WTC11 (cell line): ENCODE measurements at places on chromosomes 6 and 20. TPM values are rescaled to one million over a fixed set of nuclear protein-coding genes. Genes with fewer than 3 reads are reported as not detected.

DNA sequence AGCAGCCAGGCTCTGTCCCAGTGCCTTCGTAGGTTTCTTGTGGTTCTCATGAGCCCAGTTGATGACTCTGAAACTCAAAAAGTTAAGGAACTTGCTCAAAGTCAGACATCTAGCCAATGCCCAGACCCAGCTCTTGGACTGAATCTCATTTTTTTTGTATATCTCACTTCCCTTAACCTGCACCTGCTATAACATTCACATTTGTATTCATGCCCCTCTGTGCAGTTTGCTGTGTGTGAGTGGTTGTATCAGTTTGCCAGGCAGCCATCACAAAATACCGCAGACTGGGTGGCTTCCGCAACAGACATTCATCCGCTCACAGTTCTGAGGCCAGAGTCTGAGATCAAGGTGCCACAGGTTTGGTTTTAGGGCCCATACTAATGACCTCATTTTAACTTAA is 49.9 kb downstream of the IPCEF1 start:
- no peak for DNase-seq

DNA sequence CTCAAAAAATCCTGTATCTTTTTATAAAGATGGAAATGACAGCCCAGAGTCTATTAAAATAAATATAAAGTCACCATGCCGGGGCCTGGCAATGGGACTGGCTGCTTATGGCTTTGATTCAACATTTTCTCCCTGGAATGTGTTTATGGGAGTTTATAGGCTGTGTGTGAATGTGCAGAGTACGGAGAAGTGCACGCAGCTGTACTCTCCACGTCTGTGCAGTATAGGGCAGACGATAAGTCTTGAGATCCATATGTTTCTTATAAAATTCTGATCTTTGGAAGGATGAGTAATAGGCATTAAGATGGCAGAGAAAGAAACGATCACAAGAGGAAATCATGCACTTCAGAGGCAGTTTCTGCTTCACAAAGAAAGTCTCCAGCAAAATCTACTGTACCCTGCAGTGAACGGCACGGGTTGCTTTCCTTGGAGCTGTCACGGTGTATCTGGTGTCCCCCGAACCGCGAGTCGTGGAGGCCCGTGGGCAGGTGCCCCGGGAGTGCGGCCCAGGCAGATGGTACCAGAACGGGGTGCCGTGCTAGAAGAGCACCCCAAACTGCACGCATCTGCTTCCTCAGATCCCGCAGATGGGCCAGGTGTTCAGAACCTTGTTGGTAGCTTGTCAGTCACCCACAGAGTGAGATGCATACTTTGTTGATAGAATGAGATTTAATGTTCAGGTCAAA is 382.5 kb downstream of the TAF4 start:
- DNase-seq, result no peak

DNA sequence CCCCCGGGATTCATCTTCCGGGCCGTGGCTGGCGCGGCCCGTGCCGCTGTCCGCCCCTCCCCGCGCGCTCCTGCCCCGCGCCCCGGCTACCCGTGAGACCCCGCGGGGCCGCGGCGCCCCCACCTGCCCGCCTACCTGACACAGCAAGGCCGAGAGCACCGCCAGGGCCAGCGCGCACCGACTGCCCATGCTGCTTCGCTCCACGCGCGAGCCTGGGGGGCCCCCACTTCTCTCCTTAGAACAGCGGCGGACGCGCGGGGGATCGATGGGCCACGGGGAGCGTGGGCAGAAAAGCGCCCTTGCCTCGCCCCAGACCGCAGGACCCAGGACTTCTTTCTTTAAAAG is 955 bp downstream of the DLL1 start:
- no peak for DNase-seq

- DNase-seq, result peak; percentile 70
Observed at GRCh38 chr6:43668151-43669028, 19.2 kb downstream of the MRPS18A start.

DNA sequence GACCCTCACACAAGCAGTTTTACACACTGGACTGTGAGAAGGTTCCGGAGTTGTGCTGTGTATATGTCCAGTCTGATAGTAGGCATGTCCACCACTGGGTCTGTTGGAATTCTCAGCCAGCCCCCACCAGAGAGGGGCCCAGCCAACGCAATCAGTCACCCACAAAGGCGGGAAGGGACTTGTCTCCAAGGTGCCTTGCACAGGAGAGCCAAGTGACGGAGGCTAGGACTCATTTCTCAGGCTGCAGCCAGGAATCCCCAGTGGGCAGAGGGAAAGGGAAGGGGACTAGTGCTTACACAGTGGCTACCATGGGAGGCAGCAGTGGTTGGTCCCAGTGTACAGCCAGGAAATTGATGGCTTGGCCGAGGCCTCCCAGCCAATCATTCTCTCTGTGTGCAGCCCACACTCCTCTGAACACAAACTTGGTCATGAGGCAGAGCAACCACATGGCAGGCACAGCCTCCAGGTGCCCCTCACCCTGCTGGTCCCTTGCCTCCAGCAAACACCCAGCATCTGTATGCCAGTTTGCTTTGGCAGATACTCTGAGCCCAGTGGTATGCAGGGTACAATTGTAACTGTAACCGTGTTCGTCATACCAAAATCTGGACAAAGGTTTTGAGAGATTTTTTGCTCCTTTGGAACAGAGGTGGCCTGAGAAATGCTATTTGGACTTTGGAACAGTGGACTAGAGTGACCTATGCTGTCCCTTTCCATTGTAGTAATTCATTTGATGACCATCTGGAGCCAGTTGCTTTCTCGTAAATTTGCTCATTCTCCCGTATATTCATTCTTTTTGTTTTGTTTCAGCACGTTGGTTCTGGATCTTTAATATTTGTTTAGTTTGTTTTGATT is 72.9 kb upstream of the MYL9 start:
- no peak for DNase-seq

DNA sequence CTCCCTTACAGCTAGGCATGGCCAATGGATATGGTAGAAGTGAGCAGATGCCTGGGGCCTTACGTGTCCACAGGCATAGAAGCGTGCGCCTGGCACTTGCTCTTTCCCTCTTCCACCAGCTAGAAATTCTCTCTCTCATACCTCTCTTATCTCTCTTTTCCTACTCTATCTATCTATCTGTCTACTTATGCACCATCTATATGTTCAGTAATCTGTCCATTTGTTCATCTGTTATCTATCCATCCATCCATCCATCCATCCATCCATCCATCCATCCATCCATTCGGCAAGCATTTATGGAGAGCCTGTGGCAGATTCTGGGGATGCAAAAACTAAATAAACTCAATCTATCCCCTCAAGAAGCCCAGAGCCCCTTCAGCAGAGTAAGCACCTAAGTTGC is 70.2 kb downstream of the KCNB1 start:
- no peak for DNase-seq

- no peak for DNase-seq
Observed at GRCh38 chr6:81126150-81126549, 626.3 kb downstream of the TENT5A start.

- no peak for DNase-seq
Observed at GRCh38 chr6:104928141-104928540, 28.8 kb upstream of the LIN28B start.

GRCh38 chr6:142500250-142500786 is 198.5 kb downstream of the ADGRG6 start:
- no peak for DNase-seq

RNF217 gene
- total RNA-seq, result 7.4 to 12.2 TPM (median 11.0 TPM) in 3 replicates
